ENCODE measurements at places on chromosomes 5 and 9.

- peak; percentile 17 for DNase-seq
These were observed 64.8 kb downstream of the SMIM23 start for GRCh38 chr5:171850324-171850947.

DNA sequence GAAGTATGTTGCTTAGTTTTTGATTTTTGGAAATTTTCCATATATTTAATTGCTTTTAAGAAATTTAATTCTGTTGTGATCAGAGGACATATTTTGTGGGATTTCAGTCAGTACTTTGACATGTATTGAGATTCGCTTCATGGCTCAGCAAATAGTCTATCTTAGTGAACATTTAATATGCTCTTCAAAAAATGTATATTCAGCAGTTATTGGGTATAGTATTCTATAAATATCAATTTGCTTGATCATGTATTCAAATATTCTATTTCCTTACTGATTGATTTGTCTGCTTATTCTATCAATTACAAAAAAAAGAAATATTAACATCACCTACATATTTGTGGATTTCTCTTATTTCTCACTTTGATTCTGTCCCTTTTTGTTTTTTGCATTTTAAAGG is 79.5 kb upstream of the HAND1 start:
- DNase-seq: no peak

DNA sequence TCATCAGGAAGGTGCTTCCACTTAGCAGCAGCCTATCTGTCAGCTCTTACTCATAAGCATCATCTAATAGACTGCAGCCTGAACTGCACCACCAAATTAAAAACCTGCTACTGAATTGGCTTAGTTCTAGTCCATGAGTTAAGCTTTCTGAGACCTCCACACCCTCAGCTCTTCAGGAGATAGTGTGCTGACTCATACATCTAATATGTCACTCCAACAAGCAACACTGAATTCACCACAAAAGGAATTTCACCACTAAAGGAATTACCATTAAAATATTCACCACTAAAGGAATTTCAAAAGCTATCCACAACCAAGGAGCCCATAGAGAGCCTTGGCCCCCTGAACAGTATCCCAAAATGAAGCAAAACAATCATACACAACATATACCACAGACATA is 418.5 kb upstream of the RORB start:
- peak; percentile 21 for DNase-seq

DNA sequence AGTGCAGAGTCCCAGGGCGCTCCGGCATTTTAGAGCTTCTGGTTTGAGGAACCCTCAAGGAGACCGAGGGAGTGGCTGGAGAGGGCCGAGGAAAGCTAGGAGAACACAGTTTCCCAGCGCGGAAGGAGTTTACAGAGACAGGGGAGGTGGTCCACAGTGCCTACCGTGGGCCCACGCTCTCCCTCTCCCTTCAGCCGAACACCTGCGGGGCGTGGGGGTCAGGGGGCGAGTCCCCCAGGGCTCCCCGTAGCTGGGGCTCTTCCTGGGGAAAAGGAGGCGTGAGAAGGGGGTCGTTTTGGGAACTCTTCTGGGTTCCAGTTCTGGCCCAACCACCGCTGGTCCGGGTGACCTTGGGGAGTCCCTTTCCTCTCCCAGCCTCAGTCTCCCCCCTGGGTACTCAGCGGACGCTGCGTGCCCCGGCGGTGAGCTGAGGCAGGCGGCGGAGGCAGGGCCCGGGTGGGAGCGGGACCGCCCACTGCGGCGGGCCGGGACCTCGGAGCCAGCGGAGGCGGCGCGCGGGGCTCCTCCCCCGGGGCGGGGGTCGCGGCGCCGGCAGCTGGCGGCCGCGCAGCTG is 368 bp upstream of the FRMPD1 start:
- no peak for DNase-seq

- no peak for DNase-seq
These were observed 806 bp upstream of the RNF224 start for GRCh38 chr9:137226338-137227053.

GRCh38 chr5:135217669-135218485 is 181.2 kb downstream of the MACROH2A1 start:
- no peak for DNase-seq

DNA sequence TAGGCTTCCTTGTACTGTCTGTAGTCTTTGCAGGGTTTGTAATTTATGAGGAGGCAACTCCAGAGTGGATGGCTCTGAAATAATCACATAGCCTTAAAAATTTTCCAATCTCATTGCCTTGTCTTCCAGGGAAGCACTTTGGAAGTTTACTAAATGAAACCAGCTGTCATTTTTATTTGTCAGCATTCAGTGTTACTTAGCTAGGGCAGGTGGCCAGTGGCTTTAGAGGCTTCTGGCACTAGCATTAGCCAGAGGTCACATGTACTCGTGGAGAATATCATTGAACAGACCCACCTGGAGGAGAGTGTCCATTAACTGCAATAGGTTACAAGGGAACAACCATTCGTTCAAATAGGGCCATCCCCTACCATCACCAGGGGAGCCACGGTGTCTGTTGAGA is 160.3 kb upstream of the SLC28A3 start:
- no peak for DNase-seq

DNA sequence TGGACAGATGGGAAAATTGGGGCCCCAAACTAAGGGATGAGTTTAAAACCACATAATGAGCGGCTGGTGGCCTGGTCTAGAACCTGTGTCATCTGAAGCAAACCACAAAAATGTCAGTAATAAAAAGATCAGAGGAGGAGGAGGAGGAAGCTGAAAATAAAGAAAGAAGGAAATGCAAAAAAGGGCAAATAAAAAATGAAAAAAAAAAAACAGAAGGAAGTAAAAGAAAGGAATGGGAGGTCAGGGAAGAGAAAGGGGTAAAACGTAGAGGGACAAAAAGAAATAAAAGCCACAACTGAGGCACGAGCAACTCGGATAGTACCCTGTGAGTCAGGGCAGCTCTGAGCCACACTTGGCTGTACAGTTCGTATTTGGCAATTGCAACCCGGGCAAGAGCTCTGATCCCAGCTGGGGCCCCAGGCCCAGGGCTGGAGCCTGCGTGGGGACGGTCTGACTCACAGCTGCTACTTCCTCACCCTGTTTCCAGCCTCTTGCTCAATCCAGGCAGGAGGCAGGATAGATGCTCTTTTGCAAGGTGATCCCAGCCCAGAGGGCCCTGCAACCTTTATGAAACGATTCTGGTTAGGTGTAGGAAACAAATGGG is 137.9 kb upstream of the TRIM32 start:
- DNase-seq: peak; percentile 96

DNA sequence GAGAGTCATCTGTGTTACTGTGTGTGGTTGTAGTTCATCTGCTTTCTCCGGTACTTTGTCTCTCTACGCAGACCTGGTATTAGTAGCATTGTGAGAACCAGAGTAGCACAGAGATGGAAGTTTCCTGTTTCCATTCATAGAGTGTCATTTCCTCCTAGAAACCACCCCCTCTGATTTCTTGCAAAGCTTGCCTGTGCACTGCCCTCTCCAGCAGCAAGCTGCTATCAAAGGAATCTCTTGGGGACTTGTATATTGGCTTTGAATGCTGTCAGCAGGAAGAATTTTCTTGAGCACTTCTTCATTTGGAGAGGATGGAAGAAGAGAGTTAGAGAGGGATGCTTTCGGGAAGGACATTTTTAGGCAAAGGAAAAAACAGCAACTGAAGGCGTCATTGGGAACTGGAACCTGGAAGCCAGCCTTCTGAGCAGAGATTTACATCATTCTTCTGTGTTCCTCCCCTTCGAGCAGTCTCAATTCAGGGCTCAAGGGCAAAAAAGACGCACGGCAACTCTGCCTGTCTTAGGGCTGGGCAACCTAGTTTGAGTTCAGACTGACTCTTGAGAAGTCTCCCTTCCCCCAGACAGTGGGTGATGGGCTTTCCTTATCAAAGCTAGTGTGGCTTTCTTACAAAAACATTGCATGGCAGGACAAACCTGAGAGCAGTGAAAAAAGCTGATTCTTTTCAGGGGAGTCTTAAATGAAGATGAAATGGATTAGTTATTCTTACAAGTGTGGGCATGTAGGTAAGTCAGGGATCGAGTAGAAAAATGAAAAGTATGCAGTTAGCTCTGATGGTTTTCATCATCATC is 226.3 kb downstream of the AOPEP start:
- peak; percentile 75 for DNase-seq

DNA sequence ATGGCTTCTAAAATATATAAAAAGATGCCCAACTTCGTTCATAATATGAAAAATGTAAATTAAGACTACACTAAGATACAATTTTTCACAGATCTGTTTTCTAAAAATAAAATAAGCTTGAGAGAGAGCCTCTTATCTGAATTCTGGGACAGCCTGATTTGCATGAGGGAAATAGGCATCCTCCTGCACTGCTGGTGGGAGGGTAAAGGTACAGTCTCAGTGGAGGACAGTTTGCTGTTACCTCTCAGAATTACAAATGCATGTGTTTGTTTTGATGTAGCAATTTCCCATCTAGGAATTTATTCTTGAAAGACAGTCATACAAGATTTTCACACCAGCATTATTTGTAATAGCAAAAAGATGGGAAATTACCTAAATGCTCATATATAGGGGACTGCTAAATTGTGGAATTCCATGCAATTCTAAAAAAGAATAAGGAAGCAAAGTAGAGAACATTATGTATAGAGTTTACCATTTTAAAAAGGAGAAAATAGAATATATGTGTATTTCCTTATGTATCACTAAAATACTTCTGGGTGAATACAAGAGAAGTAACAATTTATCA is 75.7 kb downstream of the ZSWIM6 start:
- DNase-seq: no peak

DNA sequence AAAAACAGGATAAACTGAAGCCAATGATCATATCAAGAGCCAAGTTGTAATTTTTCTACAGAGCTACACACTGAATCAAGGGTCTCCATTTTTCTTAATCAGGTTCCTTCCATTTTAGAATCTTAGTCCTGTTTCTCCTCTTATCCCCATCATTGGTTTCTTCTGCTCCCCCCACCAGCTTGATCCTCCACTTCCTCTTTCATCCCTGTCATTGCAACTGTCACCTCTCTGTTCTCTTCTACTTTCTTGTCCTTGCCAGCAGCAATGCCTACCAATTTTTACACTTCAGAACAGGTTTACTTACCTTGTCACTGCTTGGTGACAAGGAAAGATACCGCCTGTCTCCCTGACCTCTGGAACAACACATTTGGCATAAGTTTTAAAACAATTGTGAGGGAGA is 97.3 kb downstream of the CFAP90 start:
- no peak for DNase-seq

DNA sequence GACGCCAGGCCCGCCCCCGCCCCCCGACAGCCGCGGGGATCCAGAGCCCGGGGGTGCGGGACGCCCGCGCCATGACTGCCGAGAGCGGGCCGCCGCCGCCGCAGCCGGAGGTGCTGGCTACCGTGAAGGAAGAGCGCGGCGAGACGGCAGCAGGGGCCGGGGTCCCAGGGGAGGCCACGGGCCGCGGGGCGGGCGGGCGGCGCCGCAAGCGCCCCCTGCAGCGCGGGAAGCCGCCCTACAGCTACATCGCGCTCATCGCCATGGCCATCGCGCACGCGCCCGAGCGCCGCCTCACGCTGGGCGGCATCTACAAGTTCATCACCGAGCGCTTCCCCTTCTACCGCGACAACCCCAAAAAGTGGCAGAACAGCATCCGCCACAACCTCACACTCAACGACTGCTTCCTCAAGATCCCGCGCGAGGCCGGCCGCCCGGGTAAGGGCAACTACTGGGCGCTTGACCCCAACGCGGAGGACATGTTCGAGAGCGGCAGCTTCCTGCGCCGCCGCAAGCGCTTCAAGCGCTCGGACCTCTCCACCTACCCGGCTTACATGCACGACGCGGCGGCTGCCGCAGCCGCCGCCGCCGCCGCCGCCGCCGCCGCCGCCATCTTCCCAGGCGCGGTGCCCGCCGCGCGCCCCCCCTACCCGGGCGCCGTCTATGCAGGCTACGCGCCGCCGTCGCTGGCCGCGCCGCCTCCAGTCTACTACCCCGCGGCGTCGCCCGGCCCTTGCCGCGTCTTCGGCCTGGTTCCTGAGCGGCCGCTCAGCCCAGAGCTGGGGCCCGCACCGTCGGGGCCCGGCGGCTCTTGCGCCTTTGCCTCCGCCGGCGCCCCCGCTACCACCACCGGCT is 1.0 kb downstream of the FOXE1 start:
- DNase-seq: no peak

DNA sequence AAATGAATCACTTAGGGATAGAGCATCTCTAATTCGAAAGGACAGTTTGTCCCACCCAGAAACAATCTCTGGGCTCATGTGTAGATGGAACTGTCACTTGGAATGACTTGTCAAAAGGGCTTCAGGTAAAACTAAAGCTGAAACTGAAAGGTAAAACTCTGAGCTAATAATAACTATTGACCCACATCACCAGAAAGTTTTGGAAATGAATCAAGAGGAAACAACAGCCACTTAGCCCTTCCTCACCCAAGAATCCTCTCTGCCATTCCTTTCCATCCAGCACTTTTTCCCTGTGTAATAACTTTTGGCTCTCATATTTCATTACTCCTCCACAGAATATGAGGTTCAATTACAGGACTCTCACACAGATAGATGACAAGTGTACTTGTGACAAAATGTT is 14.0 kb upstream of the GLRX start:
- DNase-seq: peak; percentile 34

GRCh38 chr9:121568343-121569265 is 69.0 kb upstream of the GGTA1 start:
- no peak for DNase-seq

DNA sequence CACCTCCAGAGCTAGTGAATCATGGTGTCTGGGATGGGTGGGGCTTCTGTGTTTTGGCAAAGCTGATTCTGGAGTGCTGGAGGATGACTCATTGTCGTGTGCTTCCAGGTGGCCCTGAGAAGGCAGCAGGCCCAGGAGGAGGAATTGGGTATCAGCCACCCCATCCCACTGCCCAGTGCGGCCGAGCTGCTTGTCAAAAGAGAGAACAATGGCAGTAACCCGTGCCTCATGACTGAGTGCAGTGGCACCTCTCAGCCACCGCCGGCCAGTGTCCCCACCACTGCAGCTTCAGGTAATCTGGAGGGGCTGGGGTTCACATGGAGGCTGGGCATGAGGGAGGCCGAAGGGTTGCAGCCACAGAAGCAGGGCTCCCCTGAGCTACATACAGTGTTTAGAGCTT is 5.4 kb downstream of the DMRT1 start:
- DNase-seq: no peak

DNA sequence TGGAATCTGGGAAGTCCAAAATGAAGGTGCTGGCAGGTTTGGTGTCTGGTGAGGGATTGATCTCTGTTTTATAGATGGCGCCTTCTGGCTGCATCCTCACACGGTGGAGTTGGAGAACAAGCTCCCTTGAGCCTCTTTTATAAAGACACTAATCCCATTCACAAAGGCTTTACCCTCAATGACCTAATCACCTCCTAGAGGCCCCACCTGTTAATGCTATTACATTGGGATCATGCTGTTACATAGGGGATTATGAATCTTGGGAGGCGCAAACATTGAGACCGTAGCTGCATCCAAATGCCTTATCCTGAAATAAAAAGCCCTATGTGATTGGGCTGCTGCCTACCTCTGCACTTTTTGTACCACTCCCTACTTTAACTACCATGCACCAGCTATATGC is 197.1 kb upstream of the HMHB1 start:
- no peak for DNase-seq

- no peak for DNase-seq
These were observed 143.7 kb upstream of the FSTL4 start for GRCh38 chr5:133756036-133756435.
